Ascending aorta (tissue), 2 donors: ENCODE measurements at places on chromosomes 12 and 14.

DNA sequence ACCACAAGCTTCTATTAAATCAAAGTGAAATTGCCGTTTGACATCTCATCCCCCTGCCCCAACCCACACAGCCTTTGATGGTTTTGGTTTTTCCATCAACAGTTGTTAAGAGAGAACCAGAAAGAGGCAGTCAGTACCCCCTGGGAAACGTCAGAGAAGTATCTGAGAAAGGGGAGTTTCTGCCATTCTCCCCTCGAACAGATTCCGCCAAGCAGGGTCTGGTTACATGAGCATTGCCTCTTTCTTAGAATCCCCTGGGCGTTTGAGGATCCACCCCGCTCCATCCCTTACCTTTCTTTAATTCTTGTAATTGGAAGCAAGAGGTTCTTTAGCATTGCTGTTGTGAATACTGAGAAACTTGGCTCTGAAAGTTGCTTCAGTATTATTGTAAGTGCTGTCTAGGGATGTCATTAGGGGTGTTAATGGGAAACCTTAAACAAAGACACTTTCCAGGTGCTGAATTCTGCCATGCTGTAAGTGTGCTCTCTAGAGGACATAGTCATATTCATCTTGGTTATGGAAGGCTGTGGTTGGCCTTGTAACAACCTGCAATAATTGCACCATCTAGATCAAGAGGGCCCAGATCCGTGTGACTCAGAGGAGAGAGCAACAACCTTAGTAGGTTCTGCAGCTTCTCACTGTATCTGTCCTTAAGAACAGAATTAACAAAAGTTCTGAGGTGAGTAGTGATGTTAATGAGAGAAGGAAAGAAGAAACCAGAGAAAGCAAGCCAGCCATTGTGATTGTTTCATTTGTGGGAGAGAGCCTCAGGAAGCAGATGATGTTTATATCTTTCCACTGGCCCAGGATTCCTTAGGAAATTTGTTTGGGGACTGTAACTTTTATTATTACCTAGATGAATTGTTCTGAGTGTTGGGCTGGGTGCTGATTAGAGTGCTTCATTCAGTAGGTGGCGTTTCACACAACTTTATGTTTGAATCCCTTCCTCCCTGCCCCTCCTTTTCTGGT is 9.0 kb downstream of the TMBIM6 start:
- DNase-seq: no peak

DNA sequence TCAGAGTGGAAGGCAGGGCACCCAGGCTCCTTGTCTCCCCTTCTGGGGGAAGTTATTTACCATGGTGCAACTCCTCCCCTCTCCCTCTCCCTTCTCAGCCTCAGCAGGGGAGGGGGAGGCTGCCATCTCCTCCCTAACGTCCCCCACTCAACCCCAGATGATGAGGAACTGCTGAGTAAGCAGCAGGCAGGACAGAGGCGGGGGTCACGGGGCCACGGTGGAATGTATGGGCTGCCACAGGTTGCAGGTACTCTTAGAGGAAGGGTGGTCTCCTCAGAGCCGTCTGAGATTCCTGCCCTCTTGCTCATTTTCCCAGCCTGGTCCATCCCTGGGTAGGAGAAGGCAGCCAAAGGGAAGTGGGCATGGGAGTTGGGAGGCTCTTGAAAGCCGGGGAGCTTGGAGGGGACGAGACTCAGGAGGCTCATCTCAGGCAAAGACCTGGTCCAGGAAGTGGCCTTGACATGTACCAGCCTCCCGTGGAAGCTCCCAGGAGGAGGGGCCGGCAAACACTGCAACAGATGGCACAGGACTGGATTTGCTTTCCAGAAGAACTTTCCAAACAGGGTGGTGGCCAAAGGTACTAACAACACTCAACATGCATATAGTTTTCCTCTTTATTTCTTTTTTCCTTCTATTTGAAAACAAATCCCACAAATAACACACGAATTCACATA is 19.0 kb downstream of the RIN3 start:
- DNase-seq: no peak

GRCh38 chr12:122452701-122453285 is 30.3 kb upstream of the CLIP1 start:
- no peak for DNase-seq

- DNase-seq: no peak
Measured at GRCh38 chr12:122943196-122943595, 23.1 kb downstream of the ABCB9 start.

GRCh38 chr12:47035484-47035883 is 43.9 kb upstream of the PCED1B start:
- no peak for DNase-seq
